Kidney tubule cell (primary cell): ENCODE measurements at places on chromosomes 11 and 22.
A peak's percentile ranks its signal among the peaks of the same experiment; 100 is the strongest.

DNA sequence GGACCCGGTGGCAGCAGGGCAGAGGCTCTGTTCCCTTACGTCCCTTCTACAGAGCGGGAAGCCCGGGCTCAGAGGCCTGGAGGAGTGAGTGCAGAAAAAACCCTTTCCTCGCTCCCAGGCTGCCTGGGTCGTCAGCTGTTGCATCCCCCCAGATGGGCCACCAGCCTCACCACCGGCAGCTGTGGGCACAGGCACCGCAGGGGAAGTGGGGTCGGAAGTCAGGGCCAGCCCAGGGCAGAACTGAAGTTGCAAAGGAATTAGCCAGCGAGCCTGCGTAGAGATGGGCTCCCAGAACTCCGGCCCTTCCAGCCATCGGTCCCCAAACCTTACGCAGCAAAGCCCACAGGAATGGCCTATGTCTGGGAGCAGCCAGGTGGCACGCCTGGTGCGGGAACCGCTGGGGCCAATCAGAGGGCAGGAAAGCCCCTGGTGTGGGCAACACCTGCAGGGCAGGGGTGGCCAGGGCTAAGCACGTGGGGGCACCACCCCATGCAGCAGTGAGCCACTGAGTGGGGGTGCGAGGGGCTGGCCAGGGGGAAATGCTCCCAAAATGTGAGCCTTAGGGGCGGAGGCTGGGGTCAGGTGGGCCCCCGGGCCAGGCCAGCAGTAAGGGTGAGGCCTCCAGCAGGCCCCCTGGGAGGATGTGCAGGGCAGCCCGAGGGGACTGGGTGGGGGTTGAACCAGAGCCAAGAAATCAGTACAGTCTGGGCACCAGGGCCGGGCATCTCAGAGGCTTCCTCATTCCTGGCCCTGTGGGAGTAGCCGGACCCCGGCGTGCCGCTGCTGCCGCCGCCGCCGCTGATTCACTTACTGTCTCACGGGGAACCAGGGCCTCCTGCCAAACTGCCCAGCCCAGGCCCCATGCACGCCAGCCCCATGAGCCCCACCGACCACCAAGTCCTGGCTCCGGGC lies 58.2 kb downstream of the WNT7B start:
- peak; percentile 91 for DNase-seq

GRCh38 chr11:20060181-20060580 lies 100.1 kb downstream of the DBX1 start:
- peak; percentile 82 for DNase-seq

GRCh38 chr11:72732329-72732728 lies 19.9 kb downstream of the ARAP1 start:
- no peak for DNase-seq

DNA sequence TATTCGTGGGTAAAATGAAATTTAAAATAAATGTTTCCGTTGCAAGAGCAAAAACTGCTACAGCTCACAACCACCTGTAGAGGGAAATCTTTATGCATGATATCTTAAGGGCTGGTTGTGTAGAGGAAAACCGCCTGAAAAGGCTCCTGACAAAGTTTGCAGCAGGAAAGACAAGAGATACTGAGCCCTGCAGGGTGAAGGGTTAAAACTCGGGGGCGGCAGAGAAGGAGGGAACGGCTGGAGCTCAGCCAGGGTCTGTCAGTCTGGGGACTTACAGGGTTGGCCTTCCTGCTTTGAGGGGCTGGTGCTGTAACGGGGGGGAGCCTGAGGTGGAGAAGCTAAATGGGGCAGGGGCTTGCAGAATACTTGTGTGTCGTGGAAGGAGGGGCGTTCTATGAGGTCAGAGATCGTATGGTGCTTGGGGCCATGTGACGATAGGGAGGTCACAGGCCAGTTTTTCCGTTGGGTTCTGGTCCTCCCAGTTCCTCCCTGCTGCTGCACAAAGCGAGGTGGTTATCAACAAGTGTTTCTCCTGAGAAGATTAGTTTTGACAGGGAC lies 122.9 kb upstream of the HSD17B12 start:
- no peak for DNase-seq

- no peak for DNase-seq
These were observed 11.6 kb downstream of the MYRF start for GRCh38 chr11:61763930-61764605.

- no peak for DNase-seq
These were observed 512.0 kb downstream of the OPCML start for GRCh38 chr11:133020372-133020714.

DNA sequence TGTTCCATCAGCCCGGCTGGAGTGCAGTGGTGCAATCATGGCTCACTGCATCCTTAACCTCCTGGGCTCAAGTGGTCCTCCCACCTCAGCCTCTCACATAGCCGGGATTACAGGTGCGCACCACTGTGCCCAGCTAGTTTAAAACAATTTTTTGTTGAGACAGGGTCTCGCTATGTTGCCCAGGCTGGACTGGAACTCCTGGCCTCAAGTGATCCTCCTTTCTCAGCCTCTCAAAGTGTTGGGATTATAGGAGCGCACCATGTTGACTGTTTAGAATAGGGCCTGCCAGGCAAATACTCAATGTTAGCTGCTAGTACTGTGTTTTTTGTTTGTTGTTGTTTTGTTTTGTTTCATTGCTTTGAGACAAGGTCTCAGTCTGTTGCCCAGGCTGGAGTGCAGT lies 66.4 kb downstream of the ARHGAP8 start:
- no peak for DNase-seq

DNA sequence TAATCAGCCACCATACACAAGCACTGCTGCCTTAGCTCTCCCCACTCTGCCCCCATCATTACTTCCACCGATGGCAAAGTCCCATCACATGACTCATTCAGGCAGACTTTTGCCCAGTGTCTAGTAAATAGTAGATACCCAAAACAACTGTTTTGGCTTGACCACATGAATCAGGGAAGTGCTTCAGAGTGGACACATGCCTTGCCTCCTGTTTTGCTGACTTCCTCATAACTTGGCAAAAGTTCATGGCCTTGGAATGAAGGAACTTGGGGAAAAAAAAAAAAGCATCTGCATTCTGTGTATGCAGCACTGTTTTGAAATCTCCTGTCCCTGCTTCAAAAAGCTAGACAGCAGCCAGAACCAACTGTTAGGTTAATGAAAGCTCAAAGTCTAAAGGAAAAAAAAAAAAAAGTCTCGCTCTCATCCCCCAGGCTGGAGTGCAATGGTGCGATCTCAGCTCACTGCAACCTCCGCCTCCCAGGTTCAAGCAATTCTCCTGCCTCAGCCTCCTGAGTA lies 335.3 kb downstream of the FAM181B start:
- DNase-seq: peak; percentile 81

DNA sequence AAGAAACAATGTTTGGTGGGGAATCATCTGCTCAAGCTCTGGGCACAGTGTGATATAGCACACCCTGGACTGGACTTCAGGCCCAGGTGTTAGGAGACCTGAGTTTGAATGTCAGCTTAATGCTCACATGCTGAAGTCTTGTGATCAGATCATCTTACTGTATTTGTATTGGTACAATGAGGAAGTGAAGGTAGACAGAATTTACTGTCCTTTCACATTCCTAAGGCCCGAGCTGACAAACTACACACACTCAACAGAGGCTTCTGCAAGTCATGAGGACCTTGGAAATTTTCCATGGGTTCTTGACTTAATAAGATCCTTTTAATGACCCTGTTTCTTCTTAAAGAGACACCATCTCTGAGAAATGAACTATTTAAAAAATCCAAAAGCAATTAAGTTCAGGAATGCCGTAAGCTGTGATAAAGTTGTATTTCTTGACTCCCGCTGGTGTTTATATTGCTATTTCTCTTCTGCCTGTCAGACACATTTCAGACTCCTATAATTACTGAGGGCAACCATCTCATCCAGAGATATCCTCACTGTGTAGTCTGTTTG lies 802.0 kb downstream of the DLG2 start:
- peak; percentile 52 for DNase-seq

GRCh38 chr22:30861688-30862552 lies 106.7 kb downstream of the MORC2 start:
- DNase-seq: no peak

- no peak for DNase-seq
These were observed 3.3 kb downstream of the PELI3 start for GRCh38 chr11:66470015-66470414.
